NCI-H2081 treated with DMSO at 0.1 percent for 48 hours (cell line): ENCODE measurements at places on chromosomes 7 and 10.

DNA sequence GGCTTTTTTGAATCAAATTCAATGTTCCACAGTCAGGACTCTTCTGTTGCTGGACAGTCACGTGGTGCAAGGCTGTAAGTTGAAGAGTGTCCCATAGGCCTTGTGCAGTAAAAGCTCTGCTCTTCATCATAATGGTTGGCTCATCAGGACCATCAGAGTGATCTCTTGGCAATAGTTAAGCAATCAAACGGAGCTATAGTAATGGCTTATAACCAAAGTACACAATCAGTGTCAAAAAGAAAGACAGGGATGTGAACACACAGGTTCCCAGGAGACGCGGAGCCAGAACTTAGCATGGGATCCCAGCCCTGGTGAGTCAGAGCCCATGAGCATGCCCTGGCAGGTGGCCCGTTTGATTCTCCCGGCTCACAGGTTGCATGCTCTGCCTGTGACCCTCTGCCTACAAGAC, 10.8 kb upstream of the GPNMB start:
- DNase-seq, result no peak

- DNase-seq, result no peak
These were observed 14.1 kb downstream of the ESYT2 start for GRCh38 chr7:158815083-158815799.

DNA sequence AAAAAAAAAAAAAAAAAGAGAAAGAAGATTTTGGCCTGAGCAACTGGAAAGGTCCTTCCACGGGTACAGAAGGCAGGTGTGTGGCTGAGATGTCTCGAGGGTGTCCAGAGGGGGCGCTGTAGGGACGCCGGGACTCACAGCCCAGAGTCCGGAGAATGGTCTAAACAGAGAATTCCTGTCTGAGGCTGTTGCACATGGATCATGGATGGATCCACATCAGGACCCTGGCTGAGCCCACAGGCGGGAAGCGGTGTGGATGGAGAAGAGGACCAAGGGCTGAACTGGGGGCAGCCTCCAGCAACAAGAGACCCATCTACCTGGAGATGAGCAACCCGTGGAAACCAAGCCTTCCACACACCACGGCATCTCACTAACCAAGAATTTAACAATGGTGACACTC, 55.0 kb downstream of the PKD1L1 start:
- no peak for DNase-seq

- peak; percentile 47 for DNase-seq
These were observed 8.2 kb upstream of the EFCAB10 start for GRCh38 chr7:105589356-105590077.

GRCh38 chr10:121064491-121064890, 213.3 kb downstream of the WDR11 start:
- no peak for DNase-seq

GRCh38 chr7:81298951-81299666, 380.3 kb upstream of the SEMA3C start:
- DNase-seq, result no peak

DNA sequence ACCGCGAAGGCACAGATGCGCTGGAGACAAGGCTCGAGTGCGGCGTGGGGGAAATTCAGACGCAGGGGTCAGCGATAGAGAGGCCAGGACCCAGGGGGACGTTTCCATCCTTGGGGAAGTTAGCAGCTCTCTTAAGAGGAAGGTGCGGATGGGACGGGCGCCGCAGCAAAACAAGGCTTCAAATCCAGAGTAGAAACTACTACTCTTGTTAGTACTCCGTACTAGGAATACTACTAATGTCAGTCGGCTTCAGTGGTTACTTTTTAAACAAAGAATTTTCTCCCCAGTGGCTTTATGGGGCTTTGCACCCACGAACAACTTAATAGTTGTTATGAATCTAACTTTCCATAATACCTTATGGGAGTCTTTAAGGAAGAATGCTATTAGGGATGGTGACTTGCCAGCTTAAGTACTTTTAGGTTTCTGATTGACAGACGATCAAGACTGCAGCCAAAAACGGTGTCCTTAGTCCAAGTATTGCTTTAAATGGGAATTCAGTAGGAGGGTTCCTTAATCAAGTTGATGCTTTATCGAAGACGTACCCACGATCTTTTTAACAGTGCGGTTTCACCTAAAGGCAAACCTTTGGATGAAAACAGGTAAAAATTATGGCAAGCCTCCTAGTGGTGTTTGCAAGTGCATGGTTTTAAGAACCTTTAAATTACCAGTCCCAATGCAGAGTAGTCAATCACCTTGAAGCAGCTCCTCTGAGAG, 812 bp upstream of the IDE start:
- no peak for DNase-seq

DNA sequence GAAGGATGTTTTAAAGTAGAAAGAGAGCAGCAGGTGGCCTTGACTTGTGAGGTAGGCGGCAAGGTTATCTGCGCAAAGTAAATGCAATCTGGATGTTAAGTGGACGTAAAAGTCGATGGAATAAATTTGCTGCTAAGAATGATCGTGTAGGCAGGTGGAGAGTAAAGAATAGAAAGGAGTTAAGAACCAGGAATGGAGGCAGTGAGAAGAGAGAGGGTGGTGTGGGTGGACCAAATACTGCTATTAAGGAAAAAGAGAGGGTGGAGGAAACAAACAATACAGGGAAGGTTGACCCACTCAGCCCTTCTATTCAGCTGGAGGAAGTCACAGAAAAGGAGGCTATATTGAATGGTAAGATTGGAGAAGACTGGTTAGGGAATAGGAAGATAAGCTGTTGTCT, 1.9 kb upstream of the CUL1 start:
- no peak for DNase-seq

- DNase-seq, result no peak
These were observed 316.1 kb downstream of the OTUD1 start for GRCh38 chr10:23754941-23755340.

DNA sequence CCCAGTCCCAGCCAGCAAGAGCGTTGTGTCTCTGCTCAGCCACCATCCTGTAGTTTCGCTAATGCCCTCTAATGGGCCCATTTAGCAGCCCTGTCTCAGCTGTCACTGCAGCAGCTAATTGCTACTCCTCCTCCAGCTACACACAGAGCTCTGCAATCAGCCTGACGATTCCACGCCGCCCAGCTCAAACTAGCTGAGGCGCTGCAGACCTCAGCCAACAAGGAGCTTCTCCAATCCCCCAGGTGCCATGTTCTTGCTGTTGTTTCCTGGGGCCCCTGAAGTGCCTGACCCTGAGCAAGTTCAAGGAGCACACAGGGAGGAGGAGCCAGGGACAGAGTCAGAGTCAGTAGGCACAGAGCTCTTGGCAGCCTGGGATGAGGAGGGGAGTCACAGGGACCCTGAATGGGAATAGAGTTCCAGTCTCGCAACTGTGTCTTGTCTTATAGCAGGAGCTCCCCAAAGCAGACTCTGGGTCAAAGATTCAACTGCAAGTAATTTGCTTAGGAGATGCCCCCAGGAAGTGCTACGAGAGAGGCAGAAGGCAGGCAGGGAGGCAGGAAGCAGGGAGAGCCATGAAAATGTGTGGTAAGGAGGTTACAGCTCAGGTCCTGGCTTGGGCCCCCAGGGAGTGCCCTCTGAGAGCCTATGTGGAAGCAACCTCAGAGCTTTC, 135.8 kb upstream of the UNC5B start:
- DNase-seq, result peak; percentile 11

GRCh38 chr10:133123050-133123745, 35.5 kb downstream of the ADGRA1 start:
- no peak for DNase-seq

GRCh38 chr10:113988535-113988934, 55.1 kb upstream of the ADRB1 start:
- no peak for DNase-seq

- no peak for DNase-seq
These were observed 4.6 kb downstream of the EMX2 start for GRCh38 chr10:117547016-117547715.

DNA sequence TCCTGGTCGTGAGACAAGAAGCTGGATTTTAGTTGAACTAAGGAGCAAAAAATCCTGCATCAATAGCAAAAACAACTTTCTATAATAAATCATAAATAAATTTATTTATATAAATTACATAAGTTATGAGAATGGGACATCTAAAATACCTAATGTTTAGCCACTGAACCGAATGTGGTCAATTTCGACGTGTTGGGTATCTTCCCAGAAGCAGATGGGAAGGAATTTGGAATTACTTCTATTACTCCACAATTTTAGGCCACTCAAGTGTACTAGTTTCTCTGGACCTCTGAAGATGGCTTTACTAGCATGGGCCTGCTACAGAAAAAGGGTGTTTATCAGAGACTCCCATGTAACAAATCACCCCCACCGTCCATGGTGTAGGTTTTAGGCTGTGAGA, 172.0 kb downstream of the PRPF18 start:
- no peak for DNase-seq

DNA sequence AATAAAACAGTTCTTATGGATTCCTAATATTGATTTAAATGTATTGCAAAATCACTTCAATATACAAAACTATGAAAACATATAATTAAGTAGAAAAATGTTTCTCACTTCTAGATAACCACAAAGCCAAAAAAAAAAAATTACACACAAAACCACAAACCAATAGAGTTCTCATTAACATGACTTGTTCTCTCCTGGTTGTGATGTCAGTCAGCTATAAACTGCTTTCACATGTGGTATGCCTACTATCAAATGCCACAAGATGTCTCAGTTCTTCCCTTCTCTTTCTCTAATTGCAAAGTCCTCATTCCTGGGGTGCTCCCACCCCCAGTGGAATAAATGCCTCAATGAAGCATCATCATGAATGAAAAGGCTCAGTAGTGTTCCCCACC, 16.6 kb downstream of the GNAI1 start:
- no peak for DNase-seq

DNA sequence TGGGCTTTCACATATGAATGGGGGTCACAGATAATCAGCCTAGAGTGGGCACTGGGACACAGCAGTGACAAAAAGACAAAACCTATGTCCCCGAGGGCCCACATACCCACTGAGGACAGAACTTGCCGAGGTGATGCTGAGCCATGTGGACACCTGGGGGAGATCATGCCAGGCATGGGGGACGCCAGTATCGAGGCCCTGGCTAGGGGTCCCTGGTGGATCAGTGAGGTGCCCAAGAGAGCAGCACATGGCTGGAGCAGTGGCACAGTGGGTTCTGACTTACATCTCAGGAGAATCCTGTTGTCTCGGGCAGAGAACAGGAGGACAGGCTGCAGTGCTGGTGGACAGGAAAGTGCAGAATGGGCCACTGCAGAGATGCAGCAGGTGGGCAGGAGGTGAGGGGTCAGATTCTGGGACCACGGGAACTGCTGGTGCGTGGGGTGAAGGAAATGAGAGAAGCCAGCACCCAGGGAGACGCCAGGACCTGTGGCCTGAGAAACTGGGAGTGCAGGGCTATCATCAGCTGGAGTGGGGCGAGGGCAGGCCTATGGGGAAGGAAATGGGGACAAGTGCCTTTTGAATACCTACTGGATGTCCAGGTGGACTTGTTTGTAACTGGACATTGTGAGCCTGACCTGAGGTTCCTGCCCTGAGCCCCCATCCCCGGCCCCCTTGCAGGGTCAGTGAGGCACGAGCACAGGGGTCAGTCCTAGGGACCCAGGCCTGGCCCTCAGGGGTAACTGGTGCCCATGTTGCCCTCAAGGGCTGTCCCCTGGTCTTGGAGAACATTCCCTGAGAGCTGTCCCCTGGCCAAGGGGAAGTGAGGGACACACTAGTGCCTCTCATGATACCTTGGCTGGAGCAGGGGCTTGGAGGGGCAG, 91.2 kb upstream of the RET start:
- no peak for DNase-seq

GRCh38 chr10:98104125-98104524, 30.3 kb upstream of the R3HCC1L start:
- DNase-seq, result no peak

DNA sequence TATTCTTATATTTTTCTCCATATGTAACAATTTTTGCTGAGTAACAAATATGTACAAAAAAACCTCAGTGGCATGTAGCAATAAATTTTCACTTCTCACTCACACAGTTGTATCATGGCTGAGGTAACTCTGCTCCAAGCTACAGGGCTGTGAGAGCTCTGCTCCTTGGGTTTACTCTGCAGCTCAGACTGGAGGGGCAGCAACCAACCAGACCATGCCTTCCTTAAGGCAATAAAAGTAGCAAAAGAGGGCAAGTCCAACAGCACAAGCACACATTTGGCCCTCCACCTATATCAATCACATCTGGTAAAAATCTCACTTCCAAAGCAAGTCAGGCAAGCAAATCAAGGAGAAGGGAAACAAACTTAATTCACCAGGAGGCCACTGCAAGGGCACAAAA, 102.9 kb downstream of the CRPPA start:
- no peak for DNase-seq

DNA sequence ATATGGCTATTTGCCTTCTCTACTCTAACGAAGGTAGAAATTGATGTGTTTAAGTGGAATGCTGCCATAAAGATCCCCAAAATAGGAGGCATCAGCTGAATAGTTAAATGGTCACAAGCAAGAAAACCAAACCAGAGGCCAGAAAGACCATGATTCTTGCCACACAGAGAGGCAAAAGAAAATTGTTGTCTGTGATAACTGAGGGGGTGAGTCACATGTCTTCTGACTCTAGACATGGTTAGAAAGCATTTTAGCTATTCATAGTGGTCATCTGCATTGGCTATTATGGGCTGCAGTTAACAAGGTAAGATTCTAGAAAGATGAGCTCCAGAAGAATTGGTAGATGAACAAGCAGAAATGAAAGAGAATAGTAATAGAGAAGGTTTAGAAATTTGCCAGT, 361.4 kb upstream of the NPSR1 start:
- DNase-seq, result no peak

- peak; percentile 41 for DNase-seq
These were observed 271.3 kb downstream of the TYW1 start for GRCh38 chr7:67267914-67268313.

DNA sequence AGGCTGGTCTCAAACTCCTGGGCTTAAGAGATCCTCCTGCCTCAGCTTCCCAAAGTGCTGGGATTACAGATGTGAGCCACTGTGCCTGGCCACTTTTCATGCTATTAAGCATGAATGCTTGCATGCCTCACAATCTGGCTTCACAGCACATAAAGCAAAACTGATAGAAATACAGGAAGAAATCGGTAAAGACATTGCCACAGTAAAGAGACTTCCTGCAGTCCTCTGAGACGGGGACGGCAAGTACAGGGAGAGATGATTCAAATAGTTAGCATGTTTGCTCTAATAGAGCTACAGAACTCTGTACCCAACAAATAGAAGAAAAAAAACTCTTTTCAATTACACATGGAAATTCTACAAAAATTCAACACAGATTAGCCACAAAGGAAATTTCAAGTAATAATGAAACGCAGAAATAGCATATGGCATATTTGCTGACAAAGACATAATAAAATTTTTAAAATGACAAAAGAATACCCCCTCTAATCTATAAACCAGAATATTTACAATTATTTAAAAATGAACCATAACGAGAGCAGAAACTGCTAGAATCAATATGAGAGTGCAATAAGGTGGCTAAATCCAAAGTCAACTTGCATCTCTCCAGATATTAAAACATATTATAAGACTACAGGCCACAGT, 32.3 kb downstream of the CARD11 start:
- DNase-seq, result no peak
